OCI-LY7 (cell line): ENCODE measurements at places on chromosomes 16 and 17. TPM values are rescaled to one million over a fixed set of nuclear protein-coding genes. Genes with fewer than 3 reads are reported as not detected.

GRCh38 chr17:73485130-73485529 lies 159.1 kb downstream of the SDK2 start:
- no peak for DNase-seq

PKMYT1 gene
- total RNA-seq, result 195 and 197 TPM in 2 replicates

DNA sequence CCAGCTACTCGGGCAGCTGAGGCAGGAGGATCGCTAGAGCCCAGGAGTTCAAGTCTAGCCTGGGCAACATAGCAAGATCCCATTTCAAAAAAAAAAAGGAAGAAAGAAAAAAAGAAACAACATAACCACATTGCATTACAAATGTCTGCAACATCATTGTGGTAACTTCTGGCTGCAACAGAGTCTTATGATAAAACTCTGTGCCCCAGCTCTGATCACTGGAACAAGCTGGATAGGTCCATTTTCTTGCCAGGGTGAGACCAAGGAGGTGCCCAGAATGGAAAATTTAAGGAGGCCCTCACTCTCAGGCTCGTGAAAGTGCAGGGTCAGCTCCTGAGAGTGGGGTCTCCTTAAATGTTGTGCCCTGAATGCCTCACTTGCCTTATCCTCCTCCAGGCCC lies 37.8 kb upstream of the KDM8 start:
- no peak for DNase-seq

- no peak for DNase-seq
Observed at GRCh38 chr16:57025941-57026777, 36.8 kb downstream of the NLRC5 start.

DNA sequence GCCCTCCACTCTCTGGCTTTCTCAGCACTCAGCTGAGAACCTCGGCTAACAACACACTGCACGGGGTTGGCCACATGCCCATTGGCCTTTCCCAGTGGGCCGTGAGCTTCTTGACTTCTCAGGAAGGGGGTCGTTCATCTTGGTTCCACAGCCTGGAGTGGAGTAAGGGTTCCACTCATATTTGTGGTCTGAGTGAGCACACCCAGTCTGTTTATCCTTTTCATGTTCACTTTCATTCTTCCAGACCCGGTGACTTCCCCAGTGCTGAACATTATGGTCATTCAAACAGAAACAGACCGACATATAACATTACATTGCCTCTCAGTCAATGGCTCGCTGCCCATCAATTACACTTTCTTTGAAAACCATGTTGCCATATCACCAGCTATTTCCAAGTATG lies 8.2 kb downstream of the MILR1 start:
- DNase-seq, result no peak
